ENCODE measurements at places on chromosomes 1 and 21. TPM values are rescaled to one million over a fixed set of nuclear protein-coding genes. Genes with fewer than 3 reads are reported as not detected.

DNA sequence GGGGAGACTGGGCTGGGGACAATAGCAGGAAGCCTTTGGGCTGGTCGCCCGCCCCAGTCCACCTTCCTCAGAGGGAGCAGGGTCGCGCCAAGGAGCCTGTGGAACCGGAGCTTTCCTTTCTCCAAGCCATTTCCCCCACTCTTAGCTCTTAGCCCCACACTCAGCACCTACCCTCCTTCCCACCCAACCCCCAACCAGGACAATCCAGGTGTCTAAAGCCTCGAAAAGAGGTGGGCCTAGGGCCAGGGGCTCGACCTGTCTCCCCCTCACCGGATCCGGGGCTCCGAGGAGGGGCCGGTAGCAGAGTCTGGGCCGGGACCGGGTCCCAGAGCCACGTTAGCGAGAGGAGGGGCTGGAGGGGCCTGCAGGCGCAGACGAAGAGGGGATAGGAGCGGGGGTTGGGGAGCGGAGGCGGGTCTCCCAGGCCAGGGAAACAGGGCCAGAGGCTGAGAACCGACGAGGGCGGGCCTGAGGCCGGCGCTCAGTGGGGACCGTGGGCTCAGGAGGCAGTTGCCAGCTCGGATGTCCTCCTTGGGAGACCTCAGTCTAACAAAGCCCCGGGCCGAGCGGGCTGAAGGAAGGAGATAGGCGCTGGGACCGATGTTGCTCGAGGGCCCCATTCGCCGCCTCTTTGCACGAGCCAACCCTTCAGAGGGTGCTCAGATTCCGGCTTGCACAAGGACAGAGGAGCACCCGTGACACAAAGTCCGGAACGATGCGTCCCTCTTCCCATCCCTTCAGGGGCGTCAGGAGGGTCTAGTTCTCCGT lies 943 bp downstream of the SEMA6C start:
- DNase-seq, result peak; percentile 55

- no peak for DNase-seq
Measured at GRCh38 chr1:26373789-26374188, 1.2 kb upstream of the ZNF683 start.

DNA sequence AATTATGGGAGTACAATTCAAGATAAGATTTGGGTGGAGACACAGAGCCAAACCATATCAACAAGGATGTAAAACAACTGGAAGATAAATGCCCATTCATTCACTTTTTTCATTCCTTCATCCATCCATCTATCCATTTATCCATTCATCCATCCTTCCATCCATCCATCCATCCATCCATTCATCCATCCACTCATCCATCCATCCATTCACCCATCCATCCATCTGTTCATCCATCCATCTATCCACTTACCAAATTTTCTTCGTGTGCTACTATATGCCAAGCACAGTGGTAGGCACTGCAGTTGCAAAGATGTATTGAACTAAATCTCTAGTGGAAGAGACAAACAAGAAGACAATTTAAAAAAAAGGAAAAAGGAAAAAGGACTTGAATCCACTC lies 14.3 kb upstream of the SIPA1L2 start:
- DNase-seq, result no peak

DNA sequence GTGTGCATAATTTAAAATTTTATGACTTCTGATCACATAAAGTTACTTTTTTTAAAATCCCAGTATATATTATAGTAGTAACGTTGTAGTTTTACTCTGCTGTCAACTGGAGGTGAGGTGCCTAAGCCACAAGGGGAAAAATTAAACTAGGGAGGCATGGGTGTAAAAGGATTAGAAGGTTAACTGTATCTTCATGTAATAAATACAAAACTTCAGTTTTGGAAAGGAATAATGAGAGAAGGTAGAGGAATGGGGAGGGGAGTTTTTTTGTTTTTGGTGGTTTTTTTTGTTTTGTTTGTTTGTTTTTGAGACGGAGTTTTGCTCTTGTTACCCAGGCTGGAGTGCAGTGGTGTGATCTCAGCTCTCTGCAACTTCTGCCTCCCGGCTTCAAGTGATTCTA lies 5.7 kb downstream of the SLC25A33 start:
- no peak for DNase-seq

DNA sequence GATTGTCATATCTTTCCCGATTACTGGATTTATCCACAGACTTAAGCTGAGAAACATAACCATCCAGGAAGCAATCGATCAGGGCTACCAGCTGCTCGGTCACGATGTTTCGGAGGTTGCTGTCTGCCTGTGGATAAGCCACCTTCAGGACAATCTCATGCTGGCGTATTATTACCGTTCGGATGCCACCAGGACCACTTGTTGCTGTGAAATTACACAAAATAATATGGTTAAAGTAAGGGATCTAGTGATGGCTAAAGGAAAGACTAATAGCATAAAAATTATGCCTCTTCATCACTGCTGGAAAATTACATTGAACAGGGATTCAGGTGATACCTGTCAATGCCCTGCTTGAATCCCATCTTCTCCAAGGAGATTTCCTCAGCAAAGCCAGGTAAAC lies 30.8 kb upstream of the ACTA1 start:
- no peak for DNase-seq

DNA sequence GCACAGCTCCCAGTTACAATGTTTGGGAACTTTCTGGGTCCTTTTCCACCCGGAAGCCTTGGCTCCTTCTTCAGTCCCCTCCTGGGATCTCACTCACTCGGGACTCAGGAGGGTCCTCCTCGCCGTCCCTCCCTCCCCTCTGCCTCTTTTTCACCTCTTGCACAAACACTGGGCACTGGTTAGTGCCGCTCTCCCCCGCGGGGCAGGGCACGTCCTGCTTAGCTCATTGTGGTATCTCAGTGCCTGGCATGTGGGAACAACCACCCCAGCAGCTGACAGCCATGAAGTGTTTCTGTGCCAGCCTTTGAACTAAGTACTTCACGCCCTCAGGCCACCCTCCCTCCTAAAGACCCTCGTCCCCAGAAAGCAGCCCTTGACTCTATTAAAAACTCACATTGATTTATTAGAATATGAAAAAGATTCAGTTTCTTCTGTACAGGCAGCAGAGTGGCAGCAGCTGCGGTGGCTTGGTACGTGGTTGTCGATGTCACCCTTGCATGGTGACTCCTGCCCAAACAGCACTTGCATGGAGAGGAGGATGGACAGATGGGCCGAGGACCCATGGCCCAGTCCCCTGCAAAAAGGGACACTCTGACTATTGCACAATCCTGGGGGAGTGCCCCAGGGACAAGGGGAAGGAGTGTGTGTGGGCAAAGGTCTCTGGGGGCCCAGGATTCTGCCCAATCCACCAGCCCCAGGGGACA lies 56.3 kb downstream of the SLC9A1 start:
- DNase-seq, result no peak

DNA sequence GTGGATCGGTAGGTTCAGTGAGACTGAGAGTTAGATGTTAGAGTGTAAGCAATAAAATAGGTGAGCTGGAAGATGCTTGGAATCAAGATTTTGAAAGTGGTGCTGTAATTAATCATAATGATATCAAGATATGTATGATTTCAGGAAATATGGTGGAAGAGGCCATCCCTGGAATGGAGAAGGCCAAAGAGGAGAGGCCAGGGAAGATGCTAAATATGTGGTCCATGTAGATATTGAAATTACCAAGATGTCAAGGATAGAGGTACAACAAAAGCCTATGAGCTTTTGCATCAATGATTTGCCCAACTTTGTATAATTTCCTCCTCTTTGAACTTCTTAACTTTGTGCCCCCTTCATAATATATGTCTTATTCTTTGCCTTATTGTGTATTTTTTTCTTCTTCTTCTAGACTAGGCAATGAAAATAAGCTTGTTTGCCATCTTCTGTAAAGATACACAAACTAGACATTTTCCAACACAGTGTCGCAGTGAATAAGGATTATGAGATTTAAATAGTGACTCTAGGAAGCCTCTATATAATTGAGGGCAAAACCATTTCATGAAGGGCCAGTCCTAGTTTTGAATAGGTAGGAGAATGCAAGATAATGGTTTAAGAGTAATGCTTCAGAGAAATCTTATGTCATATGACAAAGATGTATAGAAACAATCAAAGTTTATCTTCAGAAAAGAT lies 8.9 kb downstream of the PTGS2 start:
- no peak for DNase-seq

DNA sequence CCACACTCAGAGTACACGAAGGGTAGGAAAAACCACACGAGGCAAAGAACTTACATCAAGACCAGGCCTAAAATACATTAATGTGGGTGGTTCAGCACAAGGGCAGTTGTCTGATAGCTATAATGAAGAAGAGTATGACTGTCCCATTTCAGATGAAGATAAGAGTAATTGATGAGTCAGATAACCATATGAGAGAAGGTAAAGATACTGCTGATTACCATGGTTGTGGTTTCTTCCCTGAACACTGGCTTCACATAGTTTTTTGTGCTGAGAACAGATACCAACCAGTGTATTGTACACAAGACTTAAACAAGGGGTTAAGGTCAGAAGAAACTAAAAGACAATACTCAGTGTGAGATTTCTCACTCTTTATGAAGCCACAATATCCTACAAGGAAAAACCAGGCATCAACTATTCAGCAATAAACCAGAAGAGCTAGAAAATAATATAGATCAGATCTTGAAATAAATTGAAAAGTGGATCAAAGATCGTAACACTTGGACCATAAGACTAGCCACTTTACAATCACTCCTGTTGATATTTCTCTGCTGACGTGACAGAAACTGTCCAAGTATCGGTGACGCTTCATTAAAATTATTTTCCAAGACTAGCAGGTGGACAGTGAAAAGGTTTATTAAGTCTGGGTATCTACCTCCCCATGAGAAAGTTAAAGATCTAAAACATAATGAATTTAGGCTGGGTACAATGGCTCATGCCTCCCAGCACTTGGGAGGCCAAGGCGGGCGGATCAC lies 28.6 kb downstream of the PUM1 start:
- no peak for DNase-seq

DNA sequence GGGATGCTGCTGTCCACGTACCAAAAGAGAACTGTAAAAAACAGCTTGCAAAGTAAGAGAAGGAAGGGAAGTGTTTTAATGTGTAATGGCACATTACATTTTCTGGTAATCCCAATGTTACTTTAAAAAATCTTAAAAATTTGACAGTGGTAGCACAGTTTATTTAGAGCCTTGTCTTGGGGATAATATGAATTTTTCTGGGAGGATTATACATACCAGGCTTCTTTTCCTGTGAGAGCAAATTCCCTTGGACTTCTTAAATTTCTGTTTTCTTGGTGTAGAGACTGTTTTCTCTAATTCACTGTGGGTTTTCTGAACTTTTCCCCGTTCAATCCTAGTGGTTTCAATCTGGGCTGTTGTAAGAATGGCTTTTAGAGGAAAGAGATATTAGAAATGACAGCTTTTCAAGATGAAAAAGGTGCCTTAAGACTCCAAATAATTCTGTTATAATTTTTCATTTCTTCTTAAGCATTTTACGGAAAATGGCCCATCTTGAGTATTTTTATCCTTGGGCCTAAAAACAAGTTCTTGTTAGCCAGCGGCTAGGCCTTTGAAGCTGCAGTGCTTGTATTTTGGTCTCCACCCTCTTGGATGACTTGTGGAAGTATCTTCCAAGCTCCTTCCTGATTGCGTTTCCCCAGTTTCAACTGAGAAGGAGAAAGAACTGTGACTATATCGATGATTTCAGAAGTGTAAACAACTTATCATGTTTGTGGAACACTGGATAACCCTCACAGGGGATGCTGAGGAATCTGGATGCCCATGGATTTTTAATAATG lies 70.0 kb downstream of the LEPR start:
- DNase-seq, result no peak

DNA sequence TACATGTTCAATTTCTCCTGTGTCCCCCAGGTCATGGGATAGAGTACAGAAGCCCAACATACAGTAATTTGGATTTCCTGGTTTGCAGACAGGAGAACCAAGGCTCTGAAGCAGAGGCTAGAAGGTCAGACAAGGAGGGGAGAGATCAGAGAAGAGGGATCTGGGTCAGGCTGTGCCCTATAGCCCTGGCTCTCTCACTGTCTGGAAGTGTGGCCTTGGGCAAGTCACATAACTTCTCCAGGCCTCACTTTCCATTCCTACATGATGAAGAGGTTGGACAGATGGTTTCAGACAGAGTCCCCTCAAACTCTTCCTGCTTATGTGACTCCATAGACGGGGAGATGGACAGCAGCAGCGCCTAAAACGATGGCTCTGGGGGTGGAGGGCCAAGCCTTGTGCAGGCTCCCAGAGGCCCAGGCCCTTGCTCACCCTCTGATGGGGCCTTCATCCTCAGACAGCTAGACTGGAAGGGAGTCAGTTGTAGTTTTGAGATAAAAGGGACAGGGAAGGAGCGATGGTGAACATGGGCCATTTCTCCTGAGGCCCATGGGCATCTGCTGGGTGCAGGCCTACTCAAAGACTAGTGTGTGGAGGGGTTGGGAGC lies 2.9 kb downstream of the TRIM62 start:
- no peak for DNase-seq

DNA sequence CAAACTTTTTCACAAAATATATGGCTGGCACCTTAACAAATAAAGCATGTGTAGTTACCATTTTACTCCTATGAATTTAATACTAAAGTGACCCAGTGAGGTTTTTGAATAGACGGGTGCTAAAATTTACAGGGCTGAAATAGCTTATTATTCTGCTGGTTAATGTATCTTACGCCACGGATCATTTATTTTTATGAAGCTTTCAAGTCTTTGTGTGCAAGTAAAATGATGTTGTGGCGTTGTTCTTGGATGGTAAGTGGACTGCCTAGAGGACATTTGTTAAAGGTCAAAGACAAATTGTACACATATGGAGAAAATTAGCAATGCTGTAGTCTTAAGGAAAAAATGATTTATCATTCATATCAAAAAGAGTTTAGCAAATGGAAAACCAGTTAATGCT lies 22.8 kb downstream of the INSL5 start:
- no peak for DNase-seq

The UTS2 gene
- not detected for total RNA-seq

The C1orf159 gene
- total RNA-seq, result 13.5 TPM

The TXNDC12 gene
- total RNA-seq, result 31.5 TPM

The LCE1A gene
- total RNA-seq, result not detected

The OR2L5 gene
- not detected for total RNA-seq

The SLC1A7 gene
- not detected for total RNA-seq

The HMGCS2 gene
- total RNA-seq, result not detected

The LAD1 gene
- not detected for total RNA-seq
